Neural progenitor cell (in vitro differentiated cells): ENCODE measurements at places on chromosomes 13 and 19.

- no peak for DNase-seq
Observed at GRCh38 chr13:26557051-26557392, 461 bp upstream of the WASF3 start.

DNA sequence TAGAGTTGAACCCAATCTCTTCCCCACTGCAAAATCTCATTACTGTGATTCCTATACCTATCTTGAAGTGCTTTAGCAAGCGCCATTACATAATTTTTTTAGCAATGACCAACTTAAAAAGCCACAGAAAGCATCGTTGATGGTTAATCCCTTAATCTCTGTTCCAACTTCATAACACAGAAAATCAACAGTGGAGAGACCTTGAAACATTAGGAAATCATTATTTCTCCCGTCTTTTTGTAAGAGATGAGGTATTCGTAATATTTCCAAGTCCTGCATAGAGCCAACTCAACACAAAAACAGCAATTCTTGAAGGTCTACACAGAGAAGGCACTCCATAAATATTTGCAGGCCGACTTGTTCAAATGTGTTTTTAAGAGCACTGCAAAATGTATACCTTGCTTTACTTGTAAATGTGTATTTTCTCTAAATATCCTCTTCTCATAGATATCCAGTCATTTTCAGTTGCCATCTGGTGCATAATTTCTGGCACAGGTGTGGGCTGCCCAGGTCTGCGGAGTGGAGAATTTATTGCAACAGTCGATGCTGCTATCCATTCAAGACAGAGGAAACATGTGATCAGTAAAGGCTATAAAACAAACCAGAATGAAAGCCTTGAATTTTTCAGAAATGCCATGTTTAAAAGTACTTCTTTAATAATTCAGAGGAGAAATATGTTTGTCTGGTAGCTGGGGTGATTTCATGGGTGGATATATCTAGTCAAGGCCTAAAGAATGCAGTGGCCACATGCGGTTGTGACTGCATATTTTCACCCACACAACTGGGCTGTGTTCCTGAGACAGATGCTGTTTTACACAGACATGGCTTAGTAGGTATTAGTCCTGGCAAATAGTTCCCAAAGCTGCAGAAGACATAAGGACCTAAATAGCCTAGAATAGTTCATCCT, 234.3 kb upstream of the STARD13 start:
- DNase-seq = no peak

GRCh38 chr13:37453246-37453645, 145.3 kb downstream of the POSTN start:
- DNase-seq = no peak

- no peak for DNase-seq
Observed at GRCh38 chr19:50702871-50703829, 16.5 kb downstream of the SHANK1 start.

GRCh38 chr13:47291107-47291656, 394.3 kb upstream of the HTR2A start:
- no peak for DNase-seq

DNA sequence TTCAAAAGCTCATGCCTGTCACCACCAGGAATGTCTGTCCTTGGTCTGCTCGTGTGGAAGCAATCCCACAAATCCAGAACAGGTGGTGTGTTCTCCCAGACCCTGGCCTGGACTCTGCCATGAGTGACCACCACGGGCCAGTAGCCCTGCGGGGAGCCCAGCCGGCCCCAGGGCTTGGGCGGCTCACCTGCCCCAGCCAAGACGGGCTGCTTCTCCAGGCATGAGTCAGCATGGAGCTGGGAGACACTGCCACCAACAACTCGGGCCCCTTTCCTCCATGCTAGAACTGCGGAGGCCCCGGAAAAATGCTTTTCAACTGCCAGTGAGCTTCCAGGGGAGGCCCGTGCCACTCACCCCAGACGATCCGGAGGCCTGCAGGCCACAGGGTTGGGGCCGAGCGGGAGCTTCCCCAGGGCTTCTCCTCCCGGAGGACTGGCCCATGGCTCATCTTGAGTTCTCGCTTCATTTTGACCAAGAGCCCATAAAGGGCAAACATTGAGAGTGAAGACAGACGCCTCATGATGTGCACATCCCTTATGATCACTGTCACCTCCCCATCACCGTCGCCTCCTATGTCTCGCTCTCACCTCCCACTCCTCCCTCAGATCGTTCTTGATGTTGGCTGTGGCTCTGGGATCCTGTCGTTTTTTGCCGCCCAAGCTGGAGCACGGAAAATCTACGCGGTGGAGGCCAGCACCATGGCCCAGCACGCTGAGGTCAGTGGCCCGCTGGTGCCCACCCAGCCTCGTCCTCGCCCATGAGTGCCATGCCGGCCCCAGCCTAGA, 16.7 kb downstream of the YIPF2 start:
- DNase-seq = no peak

- DNase-seq = peak; percentile 54
Observed at GRCh38 chr19:8192221-8192820, 16.8 kb upstream of the CERS4 start.

GRCh38 chr19:3710265-3710812, 2.2 kb downstream of the TJP3 start:
- DNase-seq = no peak

DNA sequence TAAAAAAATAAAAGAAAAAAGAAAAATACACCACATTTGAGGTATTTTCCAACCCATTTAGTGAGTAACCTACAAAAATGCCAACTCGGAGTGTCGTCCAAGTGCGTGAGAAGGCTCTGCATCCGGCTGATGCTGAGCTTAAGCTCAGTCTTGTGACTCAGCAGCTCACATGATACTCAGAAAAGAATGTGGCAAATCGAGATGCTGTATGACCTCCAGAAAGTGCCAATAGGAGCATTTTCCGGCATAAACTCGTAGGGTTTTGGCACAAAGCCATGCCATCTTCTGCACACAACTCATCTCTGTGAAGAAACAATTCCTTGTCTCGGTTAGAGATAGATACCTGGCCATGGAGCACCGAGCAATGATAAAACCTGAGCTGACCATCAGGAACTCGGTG, 58.5 kb downstream of the TRPM4 start:
- DNase-seq = no peak

GRCh38 chr19:4909156-4909896, at the start of gene UHRF1:
Gene UHRF1, plus strand, starts transcription at chr19:4909501. Its CDS starts 1,385 bp downstream, at chr19:4910886.
- peak; percentile 58 for DNase-seq

- DNase-seq = no peak
Observed at GRCh38 chr13:29474991-29475390, 120.5 kb downstream of the SLC7A1 start.

DNA sequence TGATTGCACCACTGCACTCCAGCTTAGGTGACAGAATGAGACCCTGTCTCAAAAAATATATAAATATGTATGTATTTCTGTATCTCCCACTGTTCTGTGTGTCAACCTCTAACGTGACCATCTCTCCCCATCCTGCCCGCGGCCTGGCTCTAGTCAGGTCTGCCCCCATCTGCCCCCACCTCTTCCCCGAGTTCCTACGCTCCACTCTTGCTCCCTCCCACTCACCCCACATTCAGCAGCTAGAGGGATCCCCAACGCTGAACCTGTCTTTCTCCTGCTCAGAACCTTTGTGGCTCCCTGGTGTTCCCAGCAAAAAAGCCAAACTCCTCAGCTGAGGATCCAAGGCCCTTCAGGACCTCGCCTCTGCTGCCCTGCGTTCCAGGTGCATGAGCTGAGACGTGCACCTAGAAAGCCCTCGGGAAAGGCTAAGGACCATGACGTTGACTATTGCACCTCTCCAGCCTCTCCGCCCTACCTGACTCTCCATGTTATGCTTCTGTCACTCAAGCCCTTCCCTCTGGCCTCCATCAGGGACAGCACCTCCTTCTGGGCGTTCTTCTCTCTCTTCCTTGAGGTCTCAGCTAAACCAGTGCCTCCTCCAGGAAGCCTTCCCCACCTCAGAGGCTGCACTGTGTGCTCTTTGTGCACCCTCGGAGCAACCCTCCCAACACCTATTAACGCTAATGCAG, 18.1 kb downstream of the AKT2 start:
- DNase-seq = no peak

DNA sequence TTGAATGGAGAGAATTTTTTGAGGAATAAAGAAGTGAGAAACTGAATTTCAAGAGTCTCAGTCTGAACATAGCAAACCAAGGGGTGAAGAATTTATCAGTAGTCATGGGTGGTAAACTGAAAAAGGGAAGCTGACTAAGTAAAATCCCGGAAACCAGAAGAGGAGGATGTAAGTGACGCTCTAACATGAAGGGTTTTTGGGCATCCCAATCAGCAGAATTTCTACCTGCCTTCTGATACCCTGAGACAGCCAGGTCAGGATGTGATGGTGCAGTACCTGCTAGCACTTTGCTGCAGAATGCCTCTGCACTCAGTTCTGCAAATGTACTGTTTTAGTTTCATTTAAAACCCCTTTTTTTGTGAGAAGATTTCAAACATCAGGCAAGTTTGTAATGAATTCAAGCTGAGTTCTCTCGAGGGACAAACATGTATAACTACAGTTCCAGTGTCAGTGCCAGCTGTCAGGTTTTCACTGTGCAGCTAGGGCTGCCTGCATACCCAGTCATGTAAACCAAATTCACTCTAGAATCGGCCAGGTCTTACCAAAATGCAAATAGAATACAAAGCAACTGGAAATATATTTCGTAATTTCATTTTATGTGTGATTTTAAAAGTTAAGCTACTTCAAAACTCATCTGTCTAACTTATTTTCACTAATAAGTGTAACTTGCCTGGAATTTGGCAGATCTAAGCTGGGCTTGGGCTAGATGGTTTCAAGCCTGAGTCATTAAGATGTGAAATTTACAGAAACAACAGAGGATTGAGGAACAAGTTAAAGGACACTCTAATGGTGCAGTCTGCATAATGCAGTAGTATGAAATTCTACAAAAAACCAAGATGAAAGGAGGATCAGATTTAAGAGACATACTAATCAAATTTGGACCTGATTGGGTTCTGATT, 13.8 kb downstream of the METTL21C start:
- DNase-seq = no peak

- peak; percentile 23 for DNase-seq
Observed at GRCh38 chr19:56341948-56342347, 27.3 kb upstream of the ZSCAN5A start.
